ENCODE measurements at places on chromosomes 2 and 18.
A peak's percentile ranks its signal among the peaks of the same experiment; 100 is the strongest.

DNA sequence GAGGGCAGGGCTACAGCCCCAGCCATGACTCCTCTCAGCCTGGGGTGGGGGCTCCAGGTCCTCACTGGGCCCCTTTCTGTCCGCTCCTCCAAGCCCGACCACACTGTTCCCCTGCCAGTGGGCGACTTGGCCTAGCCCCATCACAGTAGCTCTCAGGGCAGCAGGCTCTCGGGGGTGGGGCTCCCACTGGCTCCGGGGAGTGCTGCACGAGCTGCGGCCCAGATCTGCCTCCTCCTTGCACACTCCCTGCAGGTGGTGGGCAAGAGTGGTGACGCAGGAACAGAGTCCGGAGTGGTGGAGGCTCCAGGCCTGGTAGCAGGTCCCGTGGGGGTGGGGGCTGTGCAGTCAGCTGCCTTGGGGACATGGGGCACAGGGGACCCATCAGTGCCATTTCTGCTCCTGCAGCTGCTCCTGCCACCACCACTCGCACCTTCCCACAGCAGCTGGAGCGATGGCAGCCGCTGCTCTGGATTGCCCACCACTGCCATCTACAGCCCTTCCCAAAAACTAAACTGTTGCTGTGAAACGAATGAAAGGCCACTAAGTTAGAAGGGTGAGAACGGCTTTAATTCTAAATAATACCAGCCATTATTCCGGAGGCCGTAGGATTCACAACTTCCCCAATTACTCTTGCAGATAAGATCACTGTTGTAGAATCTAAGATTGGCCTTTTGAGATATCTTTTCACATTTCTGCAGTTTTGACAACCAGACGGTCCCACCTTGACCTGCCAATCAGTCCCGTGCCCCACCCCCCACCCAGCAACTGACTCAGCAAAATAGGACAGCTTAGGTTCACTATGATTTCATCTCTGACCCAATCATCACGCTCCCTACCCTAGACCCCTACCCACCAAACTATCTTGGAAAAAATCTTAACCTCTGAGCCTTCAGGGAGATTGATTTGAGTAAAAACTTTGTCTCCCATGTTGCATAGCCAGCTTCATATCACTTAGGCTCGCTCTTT, 530.2 kb downstream of the DCC start:
- DNase-seq, result peak; percentile 26

GRCh38 chr18:76503649-76504386, 8.8 kb upstream of the ZNF516 start:
- DNase-seq, result no peak

- DNase-seq, result peak; percentile 50
Measured at GRCh38 chr2:112588611-112589045, 4.2 kb downstream of the CHCHD5 start.

- no peak for DNase-seq
Measured at GRCh38 chr2:138474100-138474825, 27.3 kb upstream of the SPOPL start.

- DNase-seq, result no peak
Measured at GRCh38 chr18:13440277-13441248, 222.0 kb downstream of the LDLRAD4 start.

DNA sequence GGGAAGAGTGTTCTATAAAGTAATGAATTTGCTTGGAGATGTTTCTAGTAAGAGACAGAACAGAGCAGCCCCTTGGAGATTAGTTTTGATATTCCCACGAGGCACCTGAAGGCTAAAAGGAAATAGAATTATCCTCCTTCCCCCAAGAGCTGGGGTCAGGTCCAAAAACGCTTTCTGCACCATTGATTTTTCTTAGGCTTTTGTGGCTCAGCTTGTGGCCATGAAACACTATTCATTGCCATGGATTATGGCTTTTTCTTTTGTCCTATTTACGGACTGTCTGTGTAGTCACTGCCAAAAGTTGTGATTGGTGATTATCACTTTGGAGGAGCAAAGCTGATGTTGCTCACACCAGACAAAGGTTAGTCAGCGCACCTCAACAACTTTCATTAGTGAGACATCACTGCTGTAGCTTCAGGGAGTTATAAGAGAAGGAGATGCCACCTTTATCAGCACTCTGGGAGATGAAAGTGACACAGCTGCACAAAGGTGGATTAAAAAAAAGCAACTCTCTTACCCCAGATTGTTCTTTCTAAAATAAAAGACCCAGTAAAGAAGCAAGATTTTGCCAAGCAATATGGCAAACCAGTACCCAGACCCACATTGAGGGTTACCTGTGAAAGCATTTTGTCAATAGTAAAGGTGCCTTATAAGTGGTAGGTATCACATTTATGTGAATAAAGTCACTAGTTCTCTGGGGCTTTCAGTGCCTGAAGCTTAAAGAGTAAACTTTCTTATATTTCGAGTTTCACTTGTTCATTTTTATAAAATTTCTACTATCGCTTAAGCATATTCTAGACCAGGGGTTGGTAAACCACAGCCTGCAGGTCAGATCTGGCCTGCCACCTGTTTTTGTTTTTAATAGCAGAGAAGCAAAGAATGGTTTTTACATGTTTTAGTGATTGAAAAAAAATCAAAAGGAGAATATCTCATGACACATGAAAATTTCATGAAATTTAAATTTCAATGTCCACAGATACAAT, 10.6 kb downstream of the CXCR4 start:
- DNase-seq, result peak; percentile 48

- no peak for DNase-seq
Measured at GRCh38 chr2:241014764-241015163, 16.3 kb downstream of the SNED1 start.

GRCh38 chr18:74456349-74457042, 612 bp downstream of the DIPK1C start:
- no peak for DNase-seq
